Astrocyte (in vitro differentiated cells and primary cell): ENCODE measurements at places on chromosomes 4 and X. TPM values are rescaled to one million over a fixed set of nuclear protein-coding genes. Genes with fewer than 3 reads are reported as not detected.
A peak's percentile ranks its signal among the peaks of the same experiment; 100 is the strongest.

YY2 gene
- 2.0 and 3.4 TPM in 2 replicates for total RNA-seq

PABPC1L2A gene
- total RNA-seq = 0.11 and 0.38 TPM in 2 replicates

ANAPC10 gene
- total RNA-seq = 19.5 and 21.0 TPM in 2 replicates

TNMD gene
- not detected in 2 replicates for total RNA-seq

CCKAR gene
- not detected in 2 replicates for total RNA-seq

OTC gene
- not detected in 2 replicates for total RNA-seq

RADX gene
- 3.0 and 3.9 TPM in 2 replicates for total RNA-seq

DNA sequence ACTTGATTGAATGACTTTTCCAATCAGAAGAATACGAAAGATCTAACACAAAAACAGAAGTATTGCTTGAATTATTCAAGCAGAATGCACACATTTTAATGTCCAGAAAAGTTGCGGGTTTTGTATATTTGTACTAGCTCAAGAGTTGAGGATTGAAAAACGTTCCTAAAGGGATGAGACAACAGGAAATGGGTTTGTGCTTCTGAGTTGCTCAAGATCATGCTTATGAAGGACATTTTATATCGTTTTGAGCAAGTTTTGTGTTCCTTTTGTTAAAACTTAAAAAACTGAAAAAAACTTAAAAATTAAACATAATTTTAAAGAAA lies 353 bp upstream of the SMIM10 start:
- H3K27me3 ChIP-seq = no peaks in the 10 kb centered on the region
- H3K4me1 ChIP-seq = peaks cover 6% of the 10 kb centered on the region
- DNase-seq = peak; percentile 25
- peak overlapping the region; percentile 38 for H3K27ac ChIP-seq

- no peaks in the 10 kb centered on the region for H3K27me3 ChIP-seq
- H3K4me3 ChIP-seq = no peak overlapping the region
- no peak for DNase-seq
- no peaks in the 10 kb centered on the region for H3K4me1 ChIP-seq
- H3K27ac ChIP-seq = no peak overlapping the region
- H3K36me3 ChIP-seq = no peaks in the 10 kb centered on the region
These were observed 16.4 kb downstream of the CCKAR start for GRCh38 chr4:26473893-26474292.

GRCh38 chr4:186500721-186501304 lies 54.6 kb downstream of the MTNR1A start:
- no peak overlapping the region for H3K27ac ChIP-seq
- no peak for DNase-seq
- H3K27me3 ChIP-seq = no peaks in the 10 kb centered on the region
- no peak overlapping the region for H3K4me3 ChIP-seq
- no peaks in the 10 kb centered on the region for H3K4me1 ChIP-seq
- no peaks in the 10 kb centered on the region for H3K36me3 ChIP-seq

- no peak overlapping the region for H3K4me3 ChIP-seq
- H3K27me3 ChIP-seq = no peaks in the 10 kb centered on the region
- no peaks in the 10 kb centered on the region for H3K36me3 ChIP-seq
- H3K27ac ChIP-seq = no peak overlapping the region
- H3K4me1 ChIP-seq = no peaks in the 10 kb centered on the region
These were observed 856.8 kb downstream of the STIM2 start for GRCh38 chr4:27717431-27717755.

DNA sequence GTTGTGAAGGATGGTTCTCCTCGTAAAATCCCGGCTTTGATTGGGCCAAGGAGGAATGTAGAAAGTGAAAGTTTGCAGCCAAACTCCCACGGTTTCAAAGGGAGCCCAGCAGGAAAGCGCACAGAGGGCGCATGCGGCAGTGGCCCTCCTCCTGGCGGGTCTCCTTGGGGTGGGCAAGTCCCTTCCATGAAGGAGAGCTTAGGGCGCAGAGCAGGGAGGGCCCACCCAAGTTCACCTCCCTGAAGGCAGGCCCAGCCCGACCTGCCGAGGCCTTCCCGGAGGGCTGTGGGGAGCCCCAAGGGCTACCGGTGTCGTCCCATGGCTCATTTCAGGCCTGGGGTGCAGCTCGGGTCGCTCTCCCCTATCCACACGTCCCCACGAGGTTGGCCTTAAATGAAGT lies 2.0 kb downstream of the PDZD4 start:
- DNase-seq = no peak
- H3K27ac ChIP-seq = no peak overlapping the region
- H3K27me3 ChIP-seq = peaks cover 3% of the 10 kb centered on the region
- H3K4me1 ChIP-seq = peaks cover 5% of the 10 kb centered on the region
- no peak overlapping the region for H3K4me3 ChIP-seq

GRCh38 chr4:107034996-107035818 lies 906 bp downstream of the DKK2 start:
- H3K27me3 ChIP-seq = peaks cover 5% of the 10 kb centered on the region
- H3K4me3 ChIP-seq = peak overlapping the region; percentile 79
- H3K36me3 ChIP-seq = no peaks in the 10 kb centered on the region
- peaks cover 24% of the 10 kb centered on the region for H3K4me1 ChIP-seq
- H3K27ac ChIP-seq = no peak overlapping the region

DNA sequence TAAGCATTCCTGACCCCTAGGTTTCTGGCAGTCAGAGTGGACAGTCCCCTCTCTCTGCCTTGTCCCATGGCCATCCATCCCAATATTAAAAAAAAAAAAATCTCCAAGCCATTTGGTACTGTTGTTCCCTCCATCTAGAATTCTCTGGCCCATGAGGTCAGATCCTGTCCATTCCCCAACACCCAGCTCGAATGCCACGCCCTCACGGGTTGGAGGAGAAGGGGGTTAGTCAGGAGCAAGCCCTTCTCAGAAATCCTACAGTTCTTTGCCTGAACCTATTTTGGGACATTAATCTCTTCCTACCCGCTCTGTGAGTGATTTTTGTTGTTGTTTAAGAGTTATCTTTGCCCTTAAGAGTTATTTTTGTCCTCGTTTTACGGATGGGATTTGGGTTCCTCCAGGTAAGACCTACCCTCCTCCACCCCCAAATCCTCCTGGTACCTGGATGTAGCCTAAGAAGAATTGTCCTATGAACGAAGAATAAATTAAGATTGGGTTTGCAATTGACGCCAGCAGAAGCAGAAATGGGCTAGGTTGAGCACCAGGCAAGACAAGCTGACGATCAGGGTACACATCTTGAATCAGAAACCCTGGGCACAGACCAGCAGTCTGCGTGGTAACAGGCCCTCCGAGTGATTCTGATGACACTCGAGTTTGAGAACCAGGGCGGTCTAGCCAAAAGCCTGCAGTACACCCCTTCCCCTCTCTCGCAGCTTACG lies 977 bp downstream of the RNF175 start:
- DNase-seq = no peak
- peaks cover 12% of the 10 kb centered on the region for H3K4me1 ChIP-seq
- no peaks in the 10 kb centered on the region for H3K36me3 ChIP-seq

- no peak overlapping the region for H3K27ac ChIP-seq
- DNase-seq = no peak
- H3K36me3 ChIP-seq = no peaks in the 10 kb centered on the region
- H3K27me3 ChIP-seq = no peaks in the 10 kb centered on the region
- H3K4me3 ChIP-seq = no peak overlapping the region
- H3K4me1 ChIP-seq = peaks cover 2% of the 10 kb centered on the region
These were observed 141.0 kb downstream of the ARX start for GRCh38 chrX:24874604-24875247.

DNA sequence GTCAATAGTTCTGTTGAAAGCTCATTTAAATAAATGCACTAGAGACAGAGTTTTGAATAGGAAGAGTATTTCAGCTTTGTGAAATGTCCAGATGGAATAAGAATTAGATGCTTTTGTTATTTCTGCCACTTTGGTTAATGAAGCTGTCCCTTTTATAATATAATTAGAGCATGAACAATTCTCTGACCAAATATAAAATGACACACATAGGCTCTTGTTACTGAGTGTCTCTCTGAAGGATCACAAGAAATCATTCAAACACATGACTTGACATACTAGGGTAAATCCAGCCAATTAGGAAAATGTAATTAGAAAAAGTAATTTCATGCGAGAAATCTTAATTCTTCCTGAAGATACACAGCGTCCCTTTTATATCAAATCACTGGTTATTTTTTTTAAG lies 68.4 kb upstream of the DDIT4L start:
- H3K4me1 ChIP-seq = no peaks in the 10 kb centered on the region
- DNase-seq = no peak
- H3K27me3 ChIP-seq = no peaks in the 10 kb centered on the region
- H3K36me3 ChIP-seq = no peaks in the 10 kb centered on the region

DNA sequence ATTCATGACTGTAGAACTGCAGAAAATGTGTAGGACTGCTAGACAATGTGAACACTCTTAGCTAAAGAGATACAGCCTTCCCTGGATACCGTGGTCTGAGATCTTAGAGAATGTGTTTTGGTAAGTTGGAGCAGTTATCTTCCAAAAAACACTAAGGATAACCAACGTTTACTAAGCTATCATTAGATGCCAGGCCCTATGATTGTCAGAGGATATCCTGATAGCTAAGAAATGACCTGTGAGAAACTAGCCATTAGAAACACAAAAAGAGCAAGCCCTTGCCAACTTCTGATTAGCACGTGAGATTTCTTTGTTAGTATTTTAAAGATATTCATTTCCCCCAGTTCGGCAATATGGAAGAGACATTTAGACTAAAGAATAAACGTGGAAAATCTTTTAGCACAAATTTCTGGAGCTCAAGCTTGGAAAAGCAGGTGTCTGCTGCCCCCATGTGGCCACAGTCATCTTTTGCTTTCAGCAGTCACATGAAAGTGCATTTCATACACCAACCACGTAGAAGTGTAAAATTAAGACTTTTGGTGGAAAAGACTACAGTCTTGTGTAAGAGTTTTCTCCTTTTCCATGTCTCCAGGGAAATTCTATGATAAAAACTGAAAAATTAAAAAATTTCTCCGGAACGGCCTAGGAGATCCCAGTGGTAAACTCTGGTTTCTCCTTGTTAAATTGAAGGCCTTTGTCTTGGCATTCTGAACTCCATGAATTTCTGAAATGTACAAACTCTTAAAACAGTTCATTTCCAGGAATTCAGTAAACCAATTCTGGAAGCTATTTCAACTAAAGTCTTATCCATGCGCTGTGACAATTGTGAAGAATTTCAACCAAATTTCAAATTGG lies 136.4 kb downstream of the ZNF674 start:
- DNase-seq = peak; percentile 41
- H3K27ac ChIP-seq = no peak overlapping the region
- no peak overlapping the region for H3K4me3 ChIP-seq
- no peaks in the 10 kb centered on the region for H3K4me1 ChIP-seq
